ENCODE measurements at places on chromosomes 3 and 15.

DNA sequence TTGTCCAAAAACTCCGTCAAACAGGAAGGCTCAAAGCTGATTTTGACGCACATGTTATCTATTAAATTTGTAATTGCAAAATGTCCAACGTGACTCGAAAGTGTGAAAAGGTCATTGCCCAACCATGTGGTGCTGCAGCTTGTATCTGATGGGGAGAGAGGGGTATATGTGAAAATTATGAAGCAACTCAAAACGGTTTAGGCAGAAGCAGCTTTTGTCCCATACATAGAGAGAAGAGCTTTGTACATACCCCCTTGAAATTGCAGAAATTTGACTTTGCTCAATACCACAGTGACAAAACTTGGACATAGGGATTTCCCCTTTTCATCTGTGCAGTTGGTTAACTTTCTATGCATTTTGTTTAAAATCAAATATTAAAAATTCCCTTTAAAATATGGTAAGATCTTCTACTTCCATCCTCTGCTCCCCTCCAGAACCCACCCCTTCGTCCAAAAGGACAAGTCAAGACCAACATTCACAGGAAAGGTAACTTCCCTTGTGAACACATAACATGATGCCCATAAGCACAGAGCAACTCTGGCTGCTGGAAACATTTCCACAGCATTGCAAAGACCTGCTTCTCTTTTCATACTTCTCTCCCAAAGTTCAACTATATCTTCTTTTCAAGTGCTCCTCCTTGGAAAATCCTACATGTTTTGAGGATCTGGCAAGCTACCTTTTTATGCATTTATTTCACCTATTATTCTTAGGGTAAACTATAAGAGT is 253.7 kb upstream of the THBS1 start:
- DNase-seq = no peak

GRCh38 chr3:23981955-23982354 is 36.9 kb downstream of the NR1D2 start:
- DNase-seq = no peak

DNA sequence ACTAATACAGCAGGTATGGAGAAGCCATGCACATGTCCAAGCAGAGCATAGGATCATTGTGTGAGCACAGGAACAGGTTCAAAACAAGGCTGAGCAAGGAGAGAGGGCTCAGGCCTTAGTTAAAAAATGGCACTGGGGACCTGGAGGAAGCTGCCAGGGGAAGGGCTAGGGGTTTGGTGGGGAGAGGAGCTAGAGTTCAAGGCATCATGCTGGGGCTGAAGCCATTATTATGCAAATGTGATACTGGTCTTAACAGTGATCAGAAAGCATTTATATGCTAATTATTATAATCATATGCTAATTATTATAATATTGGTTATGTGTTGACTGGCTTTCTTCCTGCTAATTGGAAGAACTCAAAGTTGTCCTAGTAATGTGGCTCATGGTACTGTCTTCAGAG is 546.0 kb upstream of the CFAP20DC start:
- no peak for DNase-seq

- no peak for DNase-seq
Observed at GRCh38 chr3:183904833-183905780, 20.4 kb upstream of the PARL start.

GRCh38 chr3:162525771-162526170 is 1029.2 kb downstream of the OTOL1 start:
- no peak for DNase-seq

DNA sequence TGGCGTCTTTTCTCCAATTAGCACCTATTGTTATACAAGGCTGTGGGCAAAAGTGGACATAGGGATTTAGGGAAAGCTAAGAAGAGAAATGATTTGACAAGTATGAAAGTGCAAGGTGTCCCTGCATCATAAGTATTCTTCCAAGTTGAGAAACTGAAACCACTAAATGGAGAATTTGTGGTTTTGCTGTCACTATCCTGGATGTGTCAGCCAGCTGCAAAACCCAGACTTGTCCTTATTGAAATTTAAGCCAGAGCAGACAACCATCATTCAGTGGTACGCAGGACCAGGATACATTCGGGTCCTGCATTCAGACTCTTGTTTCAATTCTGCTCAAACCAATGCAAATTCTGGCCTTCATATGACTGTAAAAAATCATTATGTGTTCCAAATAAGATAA is 384.8 kb upstream of the TGFBR2 start:
- no peak for DNase-seq

DNA sequence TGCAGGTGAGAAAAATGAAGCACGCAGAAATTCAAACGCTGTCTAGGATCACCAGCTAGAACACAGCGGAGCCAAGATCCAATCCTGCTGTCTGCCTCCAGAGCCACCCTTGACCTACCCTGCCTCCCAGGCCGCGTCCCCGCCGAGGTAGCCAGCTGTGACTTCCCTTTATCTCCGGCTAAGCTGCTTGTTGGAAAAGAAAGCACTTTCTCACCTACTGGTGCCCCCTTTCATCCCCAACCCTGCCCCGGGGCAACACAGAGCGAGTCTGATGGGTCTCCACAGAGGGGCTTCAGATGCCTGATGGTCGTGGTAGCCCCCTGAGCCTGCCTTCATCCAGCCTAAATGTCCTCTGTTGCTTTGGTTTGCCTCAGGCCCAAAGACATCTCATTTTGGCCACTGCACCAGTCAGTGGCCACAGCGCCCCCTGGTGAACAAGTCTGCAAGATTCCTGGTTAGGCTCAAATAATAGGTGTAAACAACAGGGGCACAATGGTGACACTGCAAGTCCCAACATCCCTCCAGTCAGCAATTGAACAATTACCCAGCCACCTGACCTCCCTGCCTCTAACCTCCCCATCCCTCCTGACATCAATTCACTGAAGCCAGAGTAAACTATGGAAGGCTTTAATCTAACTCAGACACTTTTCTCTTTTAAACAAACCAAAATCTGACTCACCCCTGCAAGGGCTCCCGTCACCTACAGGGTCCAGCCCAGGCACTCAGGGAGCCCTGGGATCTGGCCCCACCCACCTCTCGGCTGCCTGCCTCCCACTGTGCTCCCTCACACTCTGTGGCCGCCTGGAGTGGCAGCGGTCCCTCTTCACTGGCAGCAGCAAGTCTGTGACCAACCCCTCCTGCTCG is 27.3 kb upstream of the BCL2L10 start:
- DNase-seq = peak; percentile 82

DNA sequence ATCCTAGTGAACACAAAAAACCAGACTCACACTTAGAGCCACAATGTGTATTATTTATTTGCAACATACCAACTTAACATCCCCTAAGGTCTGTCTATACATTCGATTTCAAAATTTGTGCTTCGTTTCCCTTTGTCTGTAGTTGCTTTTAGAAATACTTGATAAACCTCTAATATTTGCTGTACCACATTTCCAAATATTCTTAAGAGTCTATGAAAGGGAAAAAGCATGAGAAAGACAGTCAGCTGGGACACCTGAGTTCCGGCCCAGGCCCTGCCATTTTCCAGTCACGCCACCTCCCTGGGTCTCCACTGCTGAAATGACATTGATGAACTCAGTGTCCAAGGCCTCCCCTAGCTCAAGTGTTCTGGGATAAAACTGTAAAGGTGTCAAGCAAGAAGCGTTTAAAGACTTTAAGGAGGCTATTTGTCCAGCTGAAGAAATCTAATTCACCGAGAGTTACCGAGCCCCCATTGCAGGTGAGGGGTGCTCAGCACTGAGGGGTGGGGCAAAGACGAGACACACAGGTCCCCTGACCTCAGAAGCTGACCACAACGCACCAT is 26.6 kb downstream of the LRRC2 start:
- DNase-seq = no peak

DNA sequence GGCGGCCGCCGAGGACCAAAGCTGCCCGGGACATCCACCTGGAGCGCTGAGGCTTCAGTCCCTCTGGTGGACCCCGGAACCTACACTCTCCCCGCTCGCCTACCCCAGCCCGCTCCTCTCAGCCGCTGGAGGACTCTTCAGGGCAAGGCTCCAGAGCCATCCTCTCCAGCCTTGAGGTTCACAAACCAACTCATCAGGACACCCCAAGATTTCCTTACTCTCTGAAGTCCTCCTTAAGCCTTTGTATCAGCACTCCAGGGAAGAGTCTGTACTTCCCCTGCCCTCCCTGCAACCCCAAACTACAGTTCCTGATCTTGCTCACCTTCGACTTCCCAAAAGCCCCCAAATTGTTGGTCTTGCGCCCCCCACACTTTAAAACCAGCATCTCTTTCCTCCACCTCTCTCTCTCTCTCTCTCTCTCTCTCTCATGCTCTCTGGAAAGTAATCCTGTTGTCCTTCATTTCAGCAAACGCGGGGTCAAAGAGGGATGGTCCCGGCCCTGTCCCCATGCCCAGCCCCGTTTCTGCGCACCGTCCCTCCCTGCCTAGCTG is 438 bp downstream of the THBS1 start:
- DNase-seq = no peak

GRCh38 chr3:42161050-42161935 is 70.1 kb downstream of the TRAK1 start:
- no peak for DNase-seq

- DNase-seq = no peak
Observed at GRCh38 chr3:9806688-9807589, 3.1 kb upstream of the TTLL3 start.

DNA sequence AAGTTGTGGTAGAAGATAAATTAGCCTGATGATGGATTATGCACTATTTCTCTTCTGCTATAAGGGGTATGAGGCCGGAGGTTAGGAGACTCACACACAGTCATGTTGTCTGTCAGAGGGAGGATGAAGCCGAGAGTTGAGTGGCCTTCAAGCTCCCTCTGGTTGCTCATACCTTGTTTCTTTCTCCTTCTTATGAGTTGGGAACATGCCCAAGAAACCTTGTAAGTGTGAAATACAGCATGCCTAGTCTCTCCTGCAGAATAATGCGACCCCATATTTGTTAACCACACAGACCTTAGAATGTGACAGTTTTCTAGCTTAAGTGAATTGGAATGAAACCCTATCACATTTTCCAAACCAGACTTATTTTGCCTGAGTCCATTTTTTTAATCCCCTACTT is 366.7 kb downstream of the PTPRG start:
- no peak for DNase-seq

GRCh38 chr3:69893274-69893673 is 106.3 kb upstream of the SAMMSON start:
- no peak for DNase-seq

DNA sequence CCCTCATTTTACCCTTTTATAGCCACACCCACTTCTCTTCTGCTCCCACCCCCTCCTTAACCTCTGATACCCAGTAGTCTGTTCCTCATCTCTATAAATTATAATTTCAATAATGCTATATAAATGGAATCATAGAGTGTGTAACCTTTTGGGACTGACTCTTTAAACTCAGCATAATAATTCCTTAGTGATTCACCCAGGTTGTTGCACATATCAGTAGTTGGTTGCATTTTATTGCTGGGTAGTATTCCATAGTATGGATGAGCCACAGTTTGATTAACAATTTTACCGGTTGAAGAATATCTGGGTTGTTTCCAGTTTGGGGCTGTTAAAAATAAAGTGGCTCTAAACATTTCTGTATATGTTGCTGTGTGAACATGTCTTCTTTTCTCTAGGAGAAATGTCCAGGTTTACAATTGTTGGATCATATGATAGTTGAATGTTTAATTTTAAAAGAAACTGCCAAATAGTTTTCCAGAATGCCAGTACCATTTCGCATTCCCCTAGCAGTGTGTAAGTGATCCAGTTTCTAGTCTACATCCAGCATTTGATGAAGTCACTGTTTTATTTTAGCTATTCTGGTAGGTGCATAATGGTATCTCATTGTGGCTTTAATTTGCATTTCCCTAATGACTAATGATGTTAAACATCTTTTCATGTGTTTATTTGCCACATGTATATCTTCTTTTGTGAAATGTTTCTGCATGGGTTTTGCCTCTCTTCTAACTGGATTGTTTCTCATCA is 68.5 kb downstream of the VPS8 start:
- DNase-seq = no peak

GRCh38 chr3:24714436-24714835 is 219.8 kb upstream of the THRB start:
- no peak for DNase-seq

DNA sequence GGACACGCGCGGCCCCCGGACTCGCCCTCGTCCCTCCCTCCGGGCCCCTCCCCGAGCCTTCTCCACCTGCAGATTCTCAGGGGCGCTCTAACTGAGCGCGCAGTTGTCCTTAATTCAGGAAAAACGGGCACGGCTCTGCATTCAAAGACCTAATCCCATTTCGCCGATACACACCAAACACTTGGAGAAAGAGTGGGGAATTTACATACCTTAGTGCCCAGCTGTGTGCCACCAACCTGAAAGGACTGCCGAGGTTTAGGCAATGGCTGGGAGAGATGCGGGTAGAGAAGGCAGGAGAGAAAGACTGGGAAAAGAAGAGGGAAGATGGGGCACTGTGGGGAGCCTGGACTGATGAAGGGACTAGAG is 21.8 kb downstream of the IGDCC3 start:
- DNase-seq = no peak

DNA sequence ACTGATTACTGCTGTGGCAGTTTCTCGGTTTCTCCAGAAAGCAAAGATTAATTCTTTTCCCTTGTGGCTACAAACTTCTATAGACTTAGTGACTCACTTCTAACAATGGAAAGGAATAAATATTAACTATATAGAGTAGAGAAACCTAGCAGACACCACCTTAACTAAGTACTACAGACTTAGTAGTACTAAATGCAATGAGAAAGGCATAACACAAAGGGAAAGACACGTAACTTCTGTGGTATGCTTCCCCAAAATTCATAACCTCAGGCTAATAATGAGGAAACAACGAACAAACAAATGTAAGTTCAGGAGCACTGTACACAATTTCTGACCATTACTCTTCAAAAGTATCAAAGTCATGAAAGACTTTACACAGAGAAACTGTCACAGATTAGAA is 31.2 kb downstream of the ATG3 start:
- DNase-seq = no peak

DNA sequence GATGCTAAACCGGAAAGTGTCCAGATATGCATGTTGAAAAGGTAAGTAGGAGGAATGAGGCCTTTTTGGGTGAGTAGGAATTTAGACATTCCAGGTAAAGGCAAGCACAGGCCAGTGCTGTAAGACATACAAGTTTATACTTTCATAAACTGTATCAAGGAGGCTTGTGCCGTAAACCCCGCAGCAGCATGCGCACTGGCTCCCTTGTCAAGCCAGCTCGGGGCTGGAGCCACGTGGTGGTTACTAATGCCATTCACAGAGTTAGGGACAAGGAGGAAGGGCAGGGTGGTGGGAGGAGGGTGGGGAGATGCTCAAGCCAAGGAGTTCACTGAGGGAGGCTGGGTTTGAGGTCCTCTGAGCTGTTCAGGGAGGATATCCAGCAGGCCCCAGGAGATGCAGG is 35.8 kb downstream of the PLD1 start:
- DNase-seq = no peak

GRCh38 chr3:152037297-152037696 is 163.9 kb downstream of the SUCNR1 start:
- DNase-seq = no peak

GRCh38 chr15:48559285-48559684 is 86.2 kb downstream of the FBN1 start:
- DNase-seq = no peak

Data from liver (tissue), 10 donors.